ENCODE measurements at places on chromosomes 1 and 21.

GRCh38 chr1:165697881-165698760, at the start of gene ALDH9A1:
Gene ALDH9A1, minus strand, starts transcription at chr1:165698562. Its CDS starts 4 bp downstream, at chr1:165698558.
- DNase-seq = peak; percentile 81

DNA sequence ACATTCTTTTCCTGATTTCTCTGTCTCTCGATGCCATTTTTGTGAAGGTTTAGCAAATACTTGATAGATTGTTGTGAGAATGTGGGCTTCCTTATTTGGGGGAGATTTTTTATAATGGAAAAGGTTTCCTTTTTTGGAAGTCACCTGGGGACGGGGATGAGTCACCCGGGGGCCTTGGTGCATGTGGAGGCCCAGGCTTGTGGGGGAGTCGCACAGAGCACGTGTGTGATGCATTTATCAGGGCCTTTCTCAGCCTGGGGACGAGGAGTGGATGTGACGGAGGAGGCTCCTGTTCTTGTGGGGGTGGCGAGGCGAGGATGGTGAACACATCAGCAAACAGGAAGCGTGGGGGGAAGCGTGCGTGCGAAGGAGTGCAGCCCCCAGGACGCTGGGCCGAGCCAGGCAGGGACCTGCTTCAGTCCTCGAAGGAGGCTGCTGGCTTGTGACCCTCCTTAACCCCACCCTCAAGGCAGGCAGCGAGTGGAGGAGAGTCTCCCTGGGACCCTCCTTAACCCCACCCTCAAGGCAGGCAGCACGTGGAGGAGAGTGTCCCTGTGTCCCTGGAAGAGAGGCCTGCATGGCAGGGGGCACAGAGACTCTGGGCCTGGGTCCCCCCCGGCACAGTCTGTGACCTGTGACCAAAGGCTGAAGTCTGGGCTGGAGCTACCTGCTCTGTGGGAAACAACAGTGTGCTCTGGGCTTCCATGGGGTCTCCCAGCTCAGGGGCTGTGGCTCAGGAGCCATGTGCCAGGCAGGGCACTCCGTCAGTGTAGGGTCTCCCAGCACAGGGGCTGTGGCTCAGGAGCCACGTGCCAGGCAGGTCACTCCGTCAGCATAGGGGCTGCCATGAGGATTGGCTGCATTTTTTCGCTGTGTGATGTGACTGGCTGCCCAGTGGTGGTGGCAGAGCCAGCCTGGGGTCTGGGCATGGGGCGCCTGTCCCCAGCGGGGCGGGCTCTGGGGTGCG, 57.2 kb downstream of the AGPAT3 start:
- peak; percentile 36 for DNase-seq

DNA sequence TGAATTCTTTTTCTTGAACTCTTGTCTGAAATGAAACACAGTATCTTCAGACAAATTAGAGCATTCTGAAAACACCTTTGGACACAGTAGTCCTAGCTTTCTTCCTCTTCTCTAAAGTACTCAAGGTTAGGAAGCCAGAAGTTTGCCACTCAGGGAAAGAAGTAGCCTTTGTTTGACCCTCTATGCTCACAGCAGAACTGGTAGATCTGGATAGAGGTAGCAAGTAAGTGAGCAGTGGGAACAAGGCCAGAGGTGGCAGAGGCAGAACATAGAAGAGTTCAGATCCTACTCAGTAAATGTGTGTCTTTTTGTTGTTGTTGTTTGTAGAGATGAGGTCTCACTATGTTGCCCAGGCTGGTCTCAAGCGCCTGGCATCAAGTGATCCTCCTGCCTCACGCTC, 7.4 kb upstream of the PIGR start:
- DNase-seq = no peak

DNA sequence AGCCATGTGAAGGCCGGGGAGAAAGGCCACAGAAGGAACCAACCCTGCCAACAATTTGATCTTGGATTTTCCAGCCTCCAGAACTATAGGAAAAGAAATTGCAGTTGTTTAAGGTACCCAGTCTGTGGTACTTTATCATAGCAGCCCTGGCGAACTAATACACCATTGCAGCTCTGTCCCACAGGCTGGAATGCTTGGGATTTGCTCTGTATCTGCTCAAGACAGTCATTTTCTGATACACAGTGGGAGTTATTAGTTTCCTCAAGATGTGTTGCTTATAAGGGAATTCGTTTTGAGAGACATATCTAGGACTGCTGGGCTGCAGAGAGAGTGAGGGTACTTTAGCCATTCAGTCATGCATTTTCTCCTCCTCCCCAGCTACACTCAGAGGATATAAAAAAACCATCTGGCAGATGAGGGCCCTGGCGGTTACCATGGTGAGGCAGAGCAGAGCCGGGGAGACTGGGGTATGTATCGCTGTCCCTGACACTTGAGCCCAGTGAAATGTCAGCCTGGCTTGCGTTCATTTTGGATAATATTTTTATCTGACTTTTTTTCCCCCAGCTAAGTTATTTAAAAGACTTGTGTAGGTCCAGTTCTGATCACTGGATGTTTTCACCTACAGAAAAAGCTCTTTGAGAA, 104.6 kb downstream of the DIRAS3 start:
- DNase-seq = no peak

DNA sequence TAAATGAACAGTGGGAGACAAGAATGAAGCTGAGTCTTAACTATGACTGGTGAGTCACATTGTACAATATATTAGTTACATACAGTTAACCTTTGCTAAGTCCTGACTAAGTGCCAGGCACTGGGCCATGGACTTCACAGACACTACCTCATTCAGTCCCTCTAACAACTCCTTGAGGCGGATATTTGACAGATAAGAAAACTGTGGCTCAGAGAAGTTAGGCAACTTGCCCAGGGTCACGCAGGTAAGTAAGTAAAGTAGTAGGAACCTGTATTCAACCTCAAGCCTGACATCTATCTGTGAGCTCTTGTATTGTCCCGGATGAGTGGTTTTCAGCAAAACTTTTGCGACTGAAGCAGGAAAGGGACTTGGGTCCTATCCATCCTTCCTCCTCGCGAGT, 62.1 kb downstream of the GNG12 start:
- DNase-seq = no peak

DNA sequence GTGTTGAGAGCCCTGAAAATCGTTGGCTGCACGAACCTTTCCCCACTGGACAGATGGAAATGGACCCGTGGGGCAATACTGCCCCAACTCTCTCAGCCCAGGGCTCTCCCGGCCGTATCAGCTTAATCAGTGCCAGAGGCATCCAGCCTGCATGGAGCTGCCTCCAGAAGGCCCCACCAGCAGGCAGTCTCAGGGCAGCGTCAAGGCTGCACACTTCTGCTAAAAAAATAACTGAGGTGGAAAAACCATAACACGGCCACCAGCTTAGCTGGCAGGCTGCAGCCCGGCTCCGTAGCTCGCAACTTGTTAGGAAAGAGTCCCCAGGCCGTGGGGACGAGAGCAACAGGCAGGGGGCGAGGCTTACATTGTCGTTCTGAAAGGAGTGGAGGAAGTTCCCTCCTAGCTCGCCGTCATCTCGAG, 27.9 kb downstream of the MRPL37 start:
- no peak for DNase-seq

GRCh38 chr1:61612602-61613001, 112.3 kb downstream of the TM2D1 start:
- no peak for DNase-seq

DNA sequence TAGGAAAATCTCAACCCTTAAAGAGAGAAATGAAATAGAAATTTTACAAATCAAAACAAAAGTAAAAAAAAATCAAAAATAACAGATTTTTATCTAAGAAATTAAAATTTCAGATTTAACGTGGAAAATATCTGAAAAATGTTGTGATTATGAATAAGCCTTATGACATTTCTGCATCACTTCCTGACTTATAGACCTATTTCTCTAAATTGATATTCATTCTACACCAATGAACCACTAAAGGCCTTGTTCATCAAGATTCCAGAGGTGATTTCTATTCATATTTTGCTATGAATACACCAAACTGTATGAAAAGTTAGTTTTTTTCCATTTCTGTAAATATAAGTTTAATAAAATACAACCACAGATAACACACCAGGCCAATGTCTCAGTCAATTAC, 261.5 kb downstream of the SMYD3 start:
- no peak for DNase-seq

DNA sequence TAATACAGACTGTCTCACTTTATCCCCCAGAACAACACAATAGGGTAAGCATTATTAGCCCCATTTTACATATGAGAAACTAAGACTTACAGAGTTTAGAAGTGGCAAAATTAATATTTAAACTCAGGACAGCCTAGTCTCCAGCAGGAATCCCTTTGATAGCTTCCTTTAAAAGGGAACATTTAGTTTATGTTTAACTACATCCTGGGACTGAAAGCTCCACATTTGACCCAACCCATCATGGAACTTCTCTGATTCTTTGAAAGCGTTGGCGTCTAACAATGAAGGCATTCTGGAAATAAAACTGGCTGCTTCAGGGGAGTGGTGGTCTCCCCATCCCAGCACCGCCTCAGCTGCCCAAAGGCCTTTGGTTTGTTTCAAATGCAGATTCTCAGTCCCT, 250.6 kb upstream of the NFIA start:
- DNase-seq = no peak

GRCh38 chr1:215584389-215584788, 17.3 kb downstream of the KCTD3 start:
- no peak for DNase-seq

DNA sequence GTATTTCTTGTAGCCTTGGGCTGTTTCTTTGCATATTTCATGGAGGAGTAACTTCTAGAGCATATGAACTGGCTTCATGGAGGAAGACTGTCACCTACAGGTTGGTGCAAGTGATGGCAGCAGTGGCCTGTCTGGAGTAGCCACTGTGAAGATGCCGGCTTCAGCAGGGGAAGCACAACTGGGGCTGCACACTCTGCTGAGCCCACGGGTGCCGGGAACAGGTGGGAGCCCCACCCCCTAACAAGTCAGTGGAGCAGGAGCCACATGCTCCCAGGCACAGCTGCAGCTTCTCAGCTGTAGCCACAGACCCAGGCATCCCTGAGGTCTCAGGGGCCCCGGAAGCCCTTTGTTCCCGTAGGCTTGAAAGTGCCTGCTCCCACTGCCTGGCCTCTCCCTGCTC, 43.2 kb upstream of the C1orf185 start:
- no peak for DNase-seq

GRCh38 chr1:212237651-212238050, 47.6 kb upstream of the PPP2R5A start:
- DNase-seq = peak; percentile 33

- no peak for DNase-seq
These were observed 8.3 kb upstream of the PLEKHO1 start for GRCh38 chr1:150141452-150141851.

DNA sequence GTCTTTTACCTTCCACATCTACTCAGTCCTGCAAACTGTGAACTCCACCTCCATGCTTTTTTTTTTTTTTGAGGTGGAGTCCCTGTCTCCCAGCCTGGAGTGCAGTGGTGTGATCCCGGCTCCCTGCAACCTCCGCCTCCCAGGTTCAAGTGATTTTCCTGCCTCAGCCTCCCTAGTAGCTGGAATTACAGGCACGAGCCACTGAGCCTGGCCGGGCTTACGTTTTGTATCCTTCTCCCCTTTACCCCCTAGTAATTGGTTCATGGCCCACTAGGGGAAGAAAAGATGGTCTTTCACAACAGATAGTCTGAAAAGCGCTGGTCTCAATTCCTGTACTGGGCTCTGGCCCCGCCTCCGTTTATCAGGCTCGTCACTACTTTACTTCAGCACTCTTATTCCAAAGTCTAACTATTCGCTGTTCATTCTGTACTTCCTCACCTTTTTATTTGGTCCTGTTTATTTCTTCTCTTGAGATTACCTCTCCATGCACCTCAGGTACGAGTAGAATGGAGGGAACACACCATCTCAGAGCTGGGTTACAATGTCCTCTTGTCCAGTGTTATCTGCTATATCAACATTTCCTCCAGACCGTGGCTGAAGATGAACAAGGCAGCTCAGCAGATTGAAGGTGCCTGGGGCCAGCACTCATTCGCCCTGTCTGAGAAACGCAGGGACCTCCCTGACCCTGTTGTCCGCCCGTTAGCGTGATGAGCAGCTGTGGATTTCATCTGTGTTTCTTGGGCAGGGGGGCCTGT, 16.2 kb downstream of the CNST start:
- DNase-seq = no peak

All from GM18507 (cell line).